ENCODE measurements at places on chromosomes 6 and 20. TPM values are rescaled to one million over a fixed set of nuclear protein-coding genes. Genes with fewer than 3 reads are reported as not detected.

TRAPPC3L gene
- total RNA-seq: 0.42 TPM

PCSK2 gene
- 1.5 TPM for total RNA-seq

CLDN20 gene
- total RNA-seq: not detected

HCRTR2 gene
- total RNA-seq: 0.16 TPM

MYT1 gene
- 0.48 TPM for total RNA-seq

PTCRA gene
- total RNA-seq: not detected

GRCh38 chr6:22838345-22838744, 269.0 kb downstream of the HDGFL1 start:
- DNase-seq: no peak

DNA sequence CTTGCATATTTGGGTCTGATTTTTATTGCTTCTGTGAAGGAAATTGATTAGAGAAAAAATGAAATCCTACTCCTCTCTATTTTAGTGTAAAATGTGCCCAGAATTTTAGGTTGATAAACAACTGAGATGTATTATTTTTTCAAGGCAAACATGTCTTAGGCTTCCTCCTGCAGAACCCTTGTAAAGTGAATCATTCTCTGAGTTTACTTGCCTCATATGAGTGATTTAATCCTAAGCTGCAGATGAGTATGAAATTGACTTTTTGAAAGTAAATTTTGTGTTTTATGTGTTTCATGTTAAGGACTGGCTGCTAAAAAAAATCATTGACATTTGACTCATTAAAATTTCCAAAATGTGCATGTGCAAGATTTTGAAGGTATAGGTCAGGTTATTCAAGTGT, 138.5 kb upstream of the PHACTR1 start:
- no peak for DNase-seq

GRCh38 chr6:112367628-112368027, 20.5 kb downstream of the RFPL4B start:
- DNase-seq: no peak

DNA sequence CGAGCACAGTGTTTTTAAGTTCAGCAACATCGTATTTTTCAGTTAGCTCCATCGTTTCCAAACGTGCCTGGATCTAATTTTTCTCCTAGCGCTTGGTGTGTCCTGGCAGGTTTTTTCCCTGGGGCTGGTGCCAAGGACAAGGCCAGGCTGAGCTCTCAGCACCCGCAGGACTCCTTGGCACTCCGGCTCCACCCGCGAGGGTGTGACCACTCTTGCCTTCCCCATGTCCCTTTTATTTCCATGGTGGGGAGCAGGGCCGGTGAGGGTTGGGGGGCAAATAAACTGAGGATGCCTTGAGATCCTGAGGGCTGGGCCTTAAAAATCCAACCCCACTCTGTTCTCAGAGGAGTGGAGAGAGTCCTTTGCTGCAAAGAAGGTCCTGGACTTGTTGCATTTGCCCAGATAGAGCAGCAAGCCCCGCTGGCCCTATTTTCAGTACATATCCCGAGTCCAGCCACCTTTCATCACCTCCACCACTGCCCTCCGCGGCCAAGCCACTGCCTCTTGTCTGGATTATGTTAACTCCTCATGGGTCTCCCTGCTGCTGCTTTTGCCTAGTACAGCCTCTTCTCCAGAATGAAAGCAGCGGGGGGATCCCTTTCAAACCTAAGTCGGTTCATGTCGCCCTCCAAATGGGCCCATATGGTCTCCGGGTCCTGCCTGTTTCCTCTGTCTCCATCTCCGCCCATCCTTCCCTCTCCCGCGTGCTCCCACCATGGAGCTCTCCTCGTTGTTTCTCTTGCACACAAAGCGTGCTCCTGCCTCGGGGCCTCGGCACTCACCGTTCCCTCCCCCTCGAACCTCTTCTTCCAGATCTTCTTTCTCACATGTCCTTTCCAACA, 4.5 kb upstream of the RAB44 start:
- DNase-seq: no peak

GRCh38 chr6:43724354-43724753, 36.8 kb upstream of the MRPS18A start:
- DNase-seq: no peak
